CD4-positive, alpha-beta T cell treated with Interleukin-17A for 1 hour (primary cell): ENCODE measurements at places on chromosomes 1 and 21.

DNA sequence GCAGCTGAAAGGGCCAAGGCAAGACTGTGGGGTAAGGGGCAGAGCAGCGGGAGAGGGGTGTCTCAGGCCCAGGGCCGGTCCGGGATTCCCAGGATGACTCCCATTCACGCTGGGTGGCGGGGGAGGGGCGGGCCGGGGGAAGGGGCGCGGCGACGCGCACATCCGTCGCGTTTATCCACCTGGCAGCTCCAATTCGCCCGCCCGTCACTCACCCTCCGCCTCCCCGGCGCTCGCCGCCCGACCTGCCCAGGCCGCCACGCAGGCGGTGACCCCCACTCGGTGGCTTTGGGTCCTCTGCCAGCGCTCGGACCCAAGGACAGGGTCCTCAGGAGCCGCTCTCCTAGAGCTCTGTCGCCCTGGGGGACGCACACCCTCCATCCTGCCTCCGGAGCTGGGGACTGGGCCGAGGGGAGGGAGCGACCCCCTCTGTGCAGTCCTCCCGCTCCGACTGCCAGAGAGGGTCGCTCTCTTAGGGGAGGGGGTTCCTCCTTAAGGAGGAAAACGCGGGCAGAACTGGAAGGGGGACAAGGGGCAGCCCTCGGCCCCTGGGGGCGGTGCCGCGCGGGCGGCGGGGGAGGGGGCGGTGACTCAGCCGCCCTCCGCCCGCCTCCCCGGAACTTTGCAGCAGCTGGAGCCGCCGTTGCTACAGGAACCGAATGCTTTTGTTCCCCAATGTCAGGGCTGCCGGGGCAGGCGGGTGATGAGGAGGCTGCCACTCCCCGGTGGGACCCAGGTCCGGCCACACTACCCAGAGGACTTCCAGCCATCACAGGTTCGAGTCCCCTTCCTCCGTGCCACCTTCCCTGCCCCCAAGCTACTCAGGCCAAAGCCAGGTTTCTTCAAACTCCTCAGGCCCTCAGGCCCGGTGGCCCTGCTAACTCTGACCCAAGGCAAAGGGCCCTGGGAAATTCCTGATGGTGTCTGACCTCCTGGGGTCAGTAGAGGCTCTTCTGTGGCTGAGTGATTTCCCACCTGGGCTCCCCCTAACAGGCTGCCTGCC, 3.4 kb downstream of the ADGRB2 start:
- DNase-seq: peak; percentile 77

DNA sequence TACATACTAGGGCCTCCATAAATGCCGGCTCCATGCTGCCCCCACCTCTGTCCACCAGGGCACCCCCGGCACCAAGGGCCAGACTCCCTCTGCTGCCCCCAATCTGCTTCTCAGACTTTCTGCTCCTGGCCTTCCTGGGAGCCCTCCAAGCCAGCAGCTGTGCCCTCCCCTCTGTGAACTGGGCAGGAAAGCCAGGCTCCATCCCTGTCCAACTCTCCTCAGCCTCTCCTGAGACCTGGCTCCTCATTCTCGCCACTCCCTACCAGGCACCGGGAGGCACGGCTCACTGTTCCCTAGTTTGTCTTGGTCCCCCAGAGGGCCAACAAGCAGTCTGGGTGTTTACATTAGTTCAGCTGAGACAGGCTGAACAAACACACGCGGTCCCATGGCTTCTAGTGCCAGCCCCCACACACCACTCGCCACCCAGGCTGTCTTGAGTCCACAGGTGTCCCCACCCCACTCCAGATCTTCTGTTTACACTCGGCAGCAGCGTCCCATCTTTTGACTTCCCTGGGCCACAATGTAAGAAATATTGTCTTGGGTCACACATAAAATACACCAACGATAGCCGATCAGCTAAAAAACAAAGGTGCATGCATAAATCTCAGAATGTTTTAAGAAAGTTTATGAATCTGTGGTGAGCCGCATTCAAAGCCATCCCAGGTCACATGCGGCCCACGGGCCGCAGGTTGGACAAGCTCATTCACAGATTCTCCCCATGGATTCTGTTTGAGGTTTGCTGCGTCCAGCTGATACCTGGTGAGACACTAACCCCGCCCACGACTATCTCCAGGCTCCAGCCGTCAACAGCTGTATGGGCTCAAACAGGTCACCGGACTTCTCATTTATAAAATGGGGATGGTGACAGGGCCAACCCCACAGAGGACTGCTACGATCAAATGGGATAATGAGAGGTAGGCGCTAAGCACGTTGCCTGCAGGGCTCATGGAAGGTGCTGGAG, 29.5 kb upstream of the ECE1 start:
- DNase-seq: no peak

DNA sequence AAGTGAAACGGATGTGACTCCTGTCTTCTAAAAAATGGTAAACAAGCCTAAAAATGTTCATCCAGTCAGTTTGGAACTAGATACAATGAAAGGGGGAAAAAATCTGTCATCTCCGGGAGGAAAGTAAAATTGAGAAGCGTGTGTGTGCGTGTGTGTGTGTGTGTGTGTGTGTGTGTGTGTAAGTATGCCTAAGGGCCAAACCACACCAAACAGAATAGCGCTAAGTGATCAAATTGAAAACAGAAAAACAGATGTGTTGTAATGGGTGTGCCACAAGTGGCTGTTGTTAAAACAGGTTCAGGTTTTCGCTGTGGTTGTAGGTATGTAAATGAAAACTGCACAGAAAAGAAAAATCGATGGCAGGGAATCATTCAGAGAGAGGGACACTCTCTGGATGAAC, 106.7 kb downstream of the RNF220 start:
- peak; percentile 11 for DNase-seq

DNA sequence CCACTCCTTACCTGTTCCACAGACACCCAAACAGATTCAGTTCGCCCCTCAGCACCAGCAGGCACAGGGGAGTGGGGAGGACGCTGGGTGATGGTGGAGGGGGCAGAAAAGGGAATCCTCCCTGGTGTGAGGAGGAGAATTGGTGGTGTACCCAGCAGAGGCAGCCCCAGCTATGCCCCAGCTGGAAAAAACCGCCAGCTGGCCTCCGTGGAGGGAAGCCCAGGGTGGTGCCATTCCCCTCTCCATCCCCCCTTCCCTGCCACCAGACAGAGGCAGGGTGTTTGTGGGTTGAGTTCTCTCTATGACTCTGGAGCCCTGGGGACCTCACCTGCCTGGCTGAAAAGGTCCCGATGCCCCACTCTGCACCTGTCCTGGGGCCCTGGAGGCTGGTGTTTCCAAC, 27.9 kb downstream of the OPTC start:
- no peak for DNase-seq

- DNase-seq: peak; percentile 16
Measured at GRCh38 chr1:156766298-156767100, 836 bp upstream of the PRCC start.

DNA sequence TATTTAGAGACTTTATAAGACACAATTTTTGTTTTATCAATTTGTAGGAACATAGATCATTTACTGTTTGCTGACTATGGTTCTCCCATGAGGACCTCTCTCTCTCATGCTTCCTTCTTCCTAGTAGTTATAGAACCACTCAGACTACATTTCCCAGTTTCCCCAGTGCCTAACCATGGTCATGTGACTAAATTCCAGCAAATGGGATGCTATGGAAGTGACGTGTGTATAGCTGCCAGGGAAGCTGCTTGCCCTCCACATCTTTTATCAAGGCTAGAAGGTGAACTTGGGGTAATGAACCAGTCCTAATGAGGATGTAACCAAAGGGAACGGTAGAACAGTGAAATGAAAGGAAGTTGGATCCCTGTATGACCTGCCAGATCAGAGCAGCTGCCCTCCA, 184.0 kb downstream of the MIS18A start:
- DNase-seq: no peak

DNA sequence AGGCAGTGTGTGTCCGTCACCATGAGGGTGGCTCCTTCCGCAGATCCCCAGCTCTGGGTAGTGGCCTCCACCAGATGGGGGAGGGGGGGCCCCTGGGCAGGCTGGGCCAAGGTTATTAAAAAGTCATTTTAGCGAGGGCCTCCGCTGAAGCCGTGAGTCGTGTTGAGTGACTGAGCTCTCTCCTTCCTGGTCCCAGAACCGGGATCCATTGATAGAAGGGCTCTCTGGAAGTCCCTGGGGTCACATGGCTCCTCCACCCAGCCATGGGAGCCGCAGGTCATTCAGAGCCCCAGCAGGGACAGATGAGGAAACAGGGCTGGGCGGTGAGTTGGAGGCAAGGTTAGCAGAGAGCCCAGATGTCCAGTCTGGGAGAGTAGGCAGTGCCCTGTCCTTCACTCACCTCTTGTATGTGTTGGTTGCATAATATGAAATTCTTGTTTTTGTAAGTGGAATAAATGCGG, 12.9 kb downstream of the MIIP start:
- no peak for DNase-seq
